ENCODE measurements at places on chromosomes 16 and 17.

- no peak for DNase-seq
Measured at GRCh38 chr17:68305142-68305541, 13.8 kb downstream of the ARSG start.

- DNase-seq: no peak
Measured at GRCh38 chr16:83781-84615, 6.0 kb downstream of the MPG start.

GRCh38 chr16:2388139-2388874 is 40.9 kb upstream of the CCNF start:
- no peak for DNase-seq

GRCh38 chr16:79982361-79982760 is 381.8 kb upstream of the MAF start:
- DNase-seq: no peak

DNA sequence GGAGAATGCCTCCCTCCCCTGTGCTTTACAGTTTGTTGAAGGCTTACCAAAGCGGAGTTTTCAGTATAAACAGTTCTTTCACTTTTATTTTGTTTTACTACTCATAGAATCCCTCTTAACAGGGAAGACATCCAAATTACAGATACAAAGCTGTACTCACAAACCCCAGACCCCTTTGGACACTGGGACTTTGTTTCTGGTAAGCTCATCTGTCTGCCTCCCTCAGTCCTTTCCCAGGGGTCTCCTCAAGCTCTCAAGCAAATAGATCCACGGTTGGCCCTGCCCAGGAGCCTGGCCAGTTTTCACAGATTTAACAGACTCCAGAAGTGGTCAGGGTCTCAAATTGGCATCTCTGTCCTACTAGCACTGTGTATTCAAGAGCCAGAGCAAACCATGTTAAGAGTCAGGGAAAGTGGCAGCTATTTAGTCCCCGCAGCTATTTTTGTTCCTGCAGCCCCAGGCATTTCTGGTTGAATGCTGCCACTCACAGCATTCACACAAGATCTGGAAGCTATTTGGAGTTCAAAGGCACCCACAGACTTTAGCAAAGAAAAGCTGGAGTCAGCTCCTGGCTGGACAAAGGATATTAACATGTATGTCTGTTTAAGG is 54.2 kb downstream of the TMEM100 start:
- no peak for DNase-seq

DNA sequence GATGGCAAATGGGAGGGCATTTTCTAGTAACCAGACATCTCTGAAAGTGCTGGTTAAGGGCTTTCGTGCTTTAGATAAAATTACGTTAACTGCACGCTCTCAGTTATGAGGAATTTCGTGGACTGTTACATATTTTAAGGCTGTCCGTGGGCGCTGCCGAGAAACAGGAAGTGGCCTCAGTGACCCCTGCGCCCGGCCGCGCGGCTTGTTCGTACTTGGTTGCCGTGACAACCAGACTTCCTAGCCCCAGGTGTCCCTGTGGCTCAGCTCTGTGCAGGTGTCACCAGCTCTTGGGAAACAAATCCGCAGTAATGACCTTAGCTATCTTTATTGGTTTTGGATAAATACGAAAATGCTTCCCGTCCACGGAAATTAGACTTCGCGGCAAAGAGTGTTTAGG is 52.7 kb downstream of the LMF1 start:
- no peak for DNase-seq

GRCh38 chr17:45441526-45442310 is 9.0 kb upstream of the ARHGAP27 start:
- DNase-seq: no peak

- no peak for DNase-seq
Measured at GRCh38 chr17:47774987-47775580, 42.0 kb downstream of the TBX21 start.

- no peak for DNase-seq
Measured at GRCh38 chr17:48644910-48645557, 18.9 kb upstream of the HOXB9 start.

DNA sequence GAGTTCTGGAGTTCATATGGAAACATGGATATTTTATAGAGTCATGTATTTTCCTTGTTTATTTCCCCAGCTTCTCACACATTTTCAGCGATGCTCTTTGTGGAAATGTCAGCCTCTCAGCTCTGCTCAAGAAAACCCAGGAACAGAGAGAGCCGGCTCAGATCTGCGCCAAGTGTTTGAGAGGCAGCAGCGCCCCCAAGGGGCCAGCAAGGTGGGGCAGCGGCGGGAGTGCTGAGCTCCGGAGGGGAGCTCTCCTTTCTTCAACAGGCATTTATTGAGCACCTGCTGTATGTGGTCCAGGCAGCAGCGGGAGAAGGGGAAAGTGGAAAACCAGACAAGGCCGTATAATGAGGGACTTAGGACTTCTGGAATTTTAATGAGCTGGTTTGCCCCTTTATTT is 421.1 kb upstream of the C16orf82 start:
- DNase-seq: peak; percentile 72

GRCh38 chr16:86664522-86665318 is 86.4 kb downstream of the FOXL1 start:
- DNase-seq: no peak

GRCh38 chr17:49157784-49158183 is 25.2 kb downstream of the B4GALNT2 start:
- no peak for DNase-seq

GRCh38 chr17:57397402-57397801 is 141.1 kb downstream of the MSI2 start:
- no peak for DNase-seq

DNA sequence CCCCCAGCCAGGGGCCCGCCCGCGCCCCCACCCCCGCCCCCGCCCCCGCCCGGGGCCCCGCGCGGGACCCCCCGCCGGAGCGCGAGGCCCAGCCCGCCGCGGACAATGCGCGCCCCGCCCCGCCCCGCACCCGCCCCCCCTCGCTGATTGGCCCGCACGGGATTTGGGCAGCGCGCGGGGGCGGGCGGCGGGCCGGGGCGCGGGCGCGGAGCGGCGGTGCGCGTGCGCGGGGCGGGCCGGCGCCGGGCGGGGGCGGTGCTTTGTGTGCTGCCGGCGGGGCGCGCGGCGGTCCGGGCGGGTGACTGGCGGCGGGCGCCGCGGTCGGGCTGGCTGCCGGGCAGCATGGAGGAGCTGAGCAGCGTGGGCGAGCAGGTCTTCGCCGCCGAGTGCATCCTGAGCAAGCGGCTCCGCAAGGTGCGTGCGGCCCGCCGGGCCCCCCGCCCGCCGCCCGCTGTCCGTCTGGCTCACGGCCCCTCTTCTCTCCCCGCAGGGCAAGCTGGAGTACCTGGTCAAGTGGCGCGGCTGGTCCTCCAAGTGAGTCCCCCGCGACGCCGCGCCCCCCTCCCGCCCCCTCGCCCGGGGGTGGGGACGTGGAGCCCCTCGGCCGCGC is at the start of gene CBX2:
CBX2 (plus strand) TSS at position 255 of the 610 bp plus-strand sequence; CDS start at position 343, 88 bp downstream.
- DNase-seq: peak; percentile 95

GRCh38 chr17:72122765-72123529 is 2.1 kb downstream of the SOX9 start:
- DNase-seq: peak; percentile 82

DNA sequence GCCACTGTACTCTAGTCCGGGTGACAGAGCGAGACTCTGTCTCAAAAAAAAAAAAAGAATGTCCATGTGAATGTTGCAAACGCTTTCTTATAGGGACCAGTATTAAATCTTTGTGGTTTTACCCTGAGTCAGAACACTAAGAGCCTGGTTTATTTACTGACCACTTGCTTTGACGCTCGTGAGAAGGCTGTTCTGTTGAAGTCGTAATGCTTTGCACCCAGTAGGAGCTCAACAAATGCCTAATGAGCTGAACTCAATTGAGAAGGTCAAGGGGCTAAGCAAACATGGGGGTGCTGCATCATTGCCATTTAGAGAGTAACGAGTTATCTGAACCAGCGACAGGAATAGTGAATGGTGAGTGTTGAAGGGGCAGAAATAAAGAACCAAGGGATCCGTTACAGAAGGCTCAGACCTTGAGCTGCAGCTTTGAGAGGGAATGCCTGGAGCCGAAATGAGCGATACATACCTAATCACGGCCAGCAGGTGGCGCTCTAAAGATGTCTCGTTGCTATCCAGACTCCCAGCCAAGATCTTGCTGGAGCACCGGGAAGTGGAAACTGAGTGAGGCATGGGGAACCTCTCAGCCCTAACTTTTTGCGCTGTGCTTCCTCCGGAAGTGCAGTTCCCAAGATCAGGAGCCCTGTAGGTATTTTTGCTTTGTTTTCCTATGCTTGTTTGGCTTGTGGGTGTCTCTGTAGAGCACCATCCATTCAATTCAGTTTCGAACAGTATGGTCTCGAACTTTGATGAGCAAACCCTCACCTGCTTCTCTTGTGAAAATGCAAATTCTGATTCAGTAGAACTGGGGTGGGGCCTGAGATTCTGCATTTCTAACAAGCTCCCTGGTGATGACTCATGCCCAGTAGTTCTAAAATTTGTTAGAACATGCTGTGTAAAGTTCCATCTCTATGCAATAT is 12.6 kb upstream of the RNF222 start:
- peak; percentile 93 for DNase-seq

DNA sequence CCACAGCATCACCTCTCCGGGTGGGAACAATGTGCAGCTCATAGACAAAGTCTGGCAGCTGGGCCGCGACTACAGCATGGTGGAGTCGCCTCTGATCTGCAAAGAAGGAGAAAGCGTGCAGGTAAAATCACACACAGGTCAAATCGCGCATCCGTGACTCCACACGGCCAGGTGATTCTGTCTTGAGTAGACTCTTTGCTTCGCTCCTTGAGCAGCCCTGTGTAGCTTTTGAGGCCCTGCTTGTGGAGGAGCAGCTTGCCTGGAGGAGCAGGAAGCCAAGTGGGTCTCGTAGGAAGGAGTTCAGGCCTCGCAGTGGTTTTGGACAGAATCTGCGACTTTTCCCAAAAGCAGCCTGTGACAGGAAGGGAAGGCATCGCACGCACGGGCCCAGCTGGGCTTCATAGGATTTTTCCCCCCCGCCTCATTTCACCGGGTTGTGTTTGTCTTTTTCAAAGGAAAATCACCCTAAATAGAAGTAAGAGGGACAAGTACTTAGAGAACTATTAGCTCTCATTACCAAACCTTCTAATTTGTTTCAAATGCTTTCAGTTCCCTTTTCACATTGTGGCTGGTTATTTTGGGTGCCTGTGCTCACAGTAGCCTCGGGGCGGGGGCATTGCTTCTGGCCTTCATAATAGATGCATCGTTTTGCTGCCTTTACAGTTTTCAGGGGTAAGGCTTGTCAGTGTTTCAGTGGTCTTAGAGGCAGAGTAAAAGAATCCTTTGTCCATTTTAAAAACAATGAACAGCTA is 71.5 kb downstream of the SEC14L1 start:
- DNase-seq: no peak

GRCh38 chr16:13342675-13343074 is 441.3 kb downstream of the SHISA9 start:
- DNase-seq: no peak

- DNase-seq: peak; percentile 68
Measured at GRCh38 chr17:38628441-38628840, 22.7 kb upstream of the SRCIN1 start.

DNA sequence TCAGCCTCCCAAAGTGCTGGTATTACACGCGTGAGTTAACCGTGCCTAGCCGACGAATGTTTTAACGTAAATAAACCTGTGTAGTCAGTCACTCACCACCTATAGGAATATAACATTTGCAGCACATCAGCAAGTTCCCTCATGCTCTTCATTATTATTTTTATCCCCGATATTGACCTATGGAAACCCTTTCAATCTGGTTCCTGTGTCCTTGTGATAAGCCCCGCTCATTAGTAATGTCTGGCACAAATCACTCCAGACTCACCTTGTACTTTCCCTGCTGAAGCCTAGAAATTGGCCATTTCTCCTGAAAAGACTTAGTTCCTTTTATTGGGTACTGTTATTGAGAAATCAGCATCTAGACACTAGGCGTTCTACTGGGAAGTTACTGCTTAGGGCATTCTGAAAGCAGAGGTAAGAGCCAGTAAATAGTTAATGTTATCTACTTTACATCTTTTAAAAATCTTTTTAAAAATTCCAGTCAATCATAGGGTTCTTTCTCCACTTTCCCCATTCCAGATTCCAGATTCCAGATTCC is 1.5 kb upstream of the PHKG2 start:
- DNase-seq: no peak

DNA sequence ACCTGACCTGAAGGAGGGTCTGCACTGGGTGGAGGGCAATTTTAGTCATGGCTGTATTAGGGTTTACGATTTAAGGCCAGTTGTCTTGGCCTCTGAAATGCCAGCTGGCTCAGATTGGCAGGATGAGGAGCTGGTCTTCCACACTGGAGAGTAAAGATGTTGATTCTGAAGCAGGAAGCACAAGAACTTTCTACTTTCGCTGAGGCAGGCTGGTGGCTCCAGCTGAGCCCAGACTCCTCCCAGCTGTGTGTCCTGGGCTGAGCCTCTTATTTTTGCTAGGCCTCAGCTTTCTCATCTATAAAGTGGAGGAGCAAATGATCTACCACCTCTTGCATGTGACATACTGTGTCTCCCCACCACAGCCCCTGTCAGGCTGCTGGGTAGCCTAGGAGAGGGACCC is 74.4 kb downstream of the MRM1 start:
- DNase-seq: no peak

GRCh38 chr16:65538976-65539375 is 417.1 kb upstream of the CDH11 start:
- no peak for DNase-seq

DNA sequence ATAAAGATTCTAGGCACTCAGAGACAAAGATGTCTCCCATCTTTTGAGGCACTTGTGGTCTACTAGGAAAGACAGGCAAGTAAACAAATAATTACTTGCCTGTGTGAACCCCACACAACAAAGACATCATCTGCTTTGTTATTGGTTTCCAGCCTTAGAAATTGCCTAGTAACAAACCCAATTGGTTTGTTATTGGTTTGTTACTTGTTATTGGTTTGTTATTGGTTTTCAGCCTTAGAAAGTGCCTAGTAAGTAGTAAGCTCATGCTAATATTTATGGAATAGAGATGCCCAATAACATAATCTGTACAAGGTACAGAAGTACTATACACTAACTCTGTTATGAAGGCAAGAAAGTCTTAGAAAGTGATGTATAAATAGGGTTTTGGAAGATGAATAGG is 67.1 kb downstream of the ASIC2 start:
- DNase-seq: no peak

GRCh38 chr17:10183931-10184930 is 14.2 kb downstream of the GAS7 start:
- no peak for DNase-seq

- DNase-seq: no peak
Measured at GRCh38 chr16:85710732-85711131, 22.0 kb upstream of the GINS2 start.

DNA sequence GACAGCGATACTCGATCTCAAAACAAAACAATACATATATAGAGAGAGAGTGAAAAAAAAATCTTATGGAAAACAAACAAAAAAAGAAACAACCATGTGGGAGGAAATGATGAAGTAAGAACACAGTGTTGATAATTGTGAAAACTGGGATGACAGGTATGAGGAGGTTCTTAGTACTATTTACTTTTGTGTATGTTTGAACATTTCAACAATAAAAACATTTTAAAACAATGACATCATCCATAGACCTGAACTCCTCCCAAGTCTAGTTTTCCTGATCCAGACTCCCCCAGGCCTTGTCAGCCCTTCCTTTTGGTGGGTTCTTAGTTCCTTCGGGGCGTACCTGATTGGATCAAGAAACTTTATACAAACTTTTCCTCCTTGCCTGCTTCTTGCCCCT is 51.7 kb downstream of the CCDC42 start:
- no peak for DNase-seq

GRCh38 chr17:6381526-6382465 is 53.1 kb downstream of the AIPL1 start:
- DNase-seq: peak; percentile 37

All from ecto neural progenitor cell (in vitro differentiated cells).